NCI-H446 treated with DMSO at 0.1 percent for 48 hours (cell line): ENCODE measurements at places on chromosomes 4 and X.
A peak's percentile ranks its signal among the peaks of the same experiment; 100 is the strongest.

DNA sequence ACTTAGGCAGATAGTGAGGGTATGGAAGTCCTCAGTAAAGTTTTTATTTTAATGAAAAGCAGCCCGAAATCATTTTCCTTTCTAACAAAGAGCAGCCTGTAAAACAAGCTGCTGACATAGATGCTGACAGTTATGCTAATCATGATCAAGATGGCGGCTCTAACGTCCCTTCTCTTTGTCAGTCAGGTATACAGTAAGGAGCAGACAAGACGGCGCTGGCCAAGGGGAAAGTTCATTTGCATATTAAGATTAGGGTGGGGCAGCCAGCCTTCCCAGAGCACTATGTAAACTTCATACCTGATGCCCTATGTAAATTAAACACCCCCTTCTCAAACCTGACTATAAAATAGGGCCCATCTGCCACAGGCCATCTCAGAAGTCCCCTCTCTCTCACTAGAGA is 76.9 kb downstream of the MAGEB10 start:
- no peak for DNase-seq

- DNase-seq, result no peak
These were observed 81.9 kb downstream of the STK32B start for GRCh38 chr4:5133201-5133600.

DNA sequence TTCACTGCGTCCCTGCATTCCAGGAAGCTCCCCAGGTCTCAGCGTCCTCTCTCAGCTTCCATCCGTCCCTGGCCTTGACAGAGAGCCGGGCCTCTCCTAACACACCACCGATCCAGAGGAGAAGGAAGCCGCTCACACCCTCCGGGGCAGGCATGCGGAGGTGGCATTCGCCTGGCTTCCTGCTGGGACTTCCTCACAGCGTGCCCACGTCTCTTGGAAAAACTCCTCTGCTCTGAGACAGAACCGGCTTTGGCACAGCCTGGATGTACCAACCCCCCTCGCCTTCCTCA is 3.2 kb downstream of the CTAG2 start:
- no peak for DNase-seq

- no peak for DNase-seq
These were observed 263.3 kb upstream of the GPRIN3 start for GRCh38 chr4:89570931-89571330.

DNA sequence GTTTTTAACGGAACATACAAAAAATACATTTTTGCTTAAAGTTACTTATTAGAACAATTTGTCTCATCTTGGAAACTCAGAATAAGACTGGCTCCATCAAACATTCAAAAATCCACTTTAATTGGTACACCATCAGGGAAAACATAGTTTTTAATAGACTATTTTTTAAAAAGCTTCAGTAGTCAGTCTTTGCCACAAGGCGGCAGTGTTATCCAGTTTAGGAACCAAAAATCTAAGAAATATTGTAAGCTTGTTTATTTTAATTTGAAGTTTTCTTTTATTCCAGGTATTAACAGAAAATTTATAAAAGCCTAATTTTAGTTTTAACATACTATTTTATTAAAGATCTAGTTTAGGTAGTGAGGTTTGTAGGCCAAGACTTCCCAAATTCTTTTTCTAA is 107.7 kb downstream of the APOOL start:
- no peak for DNase-seq

DNA sequence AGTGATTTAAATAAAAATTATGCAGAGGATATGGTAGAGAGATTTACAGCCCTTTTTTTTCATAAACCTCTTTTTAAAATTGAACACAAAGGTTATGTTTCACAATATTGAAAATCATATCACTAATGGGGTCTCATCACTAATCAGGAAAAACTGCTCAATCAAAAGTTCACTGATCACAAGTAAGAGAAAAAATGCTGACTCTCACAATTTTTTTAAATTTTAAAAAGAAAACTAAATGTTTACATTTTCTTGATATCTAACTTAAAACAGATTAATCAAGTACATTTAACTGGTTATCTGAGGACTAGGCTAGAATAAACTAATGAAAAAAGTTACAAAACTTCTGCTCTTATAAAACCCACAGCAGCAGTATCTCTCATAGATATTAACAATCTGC is 8.5 kb downstream of the LAMTOR3 start:
- no peak for DNase-seq

DNA sequence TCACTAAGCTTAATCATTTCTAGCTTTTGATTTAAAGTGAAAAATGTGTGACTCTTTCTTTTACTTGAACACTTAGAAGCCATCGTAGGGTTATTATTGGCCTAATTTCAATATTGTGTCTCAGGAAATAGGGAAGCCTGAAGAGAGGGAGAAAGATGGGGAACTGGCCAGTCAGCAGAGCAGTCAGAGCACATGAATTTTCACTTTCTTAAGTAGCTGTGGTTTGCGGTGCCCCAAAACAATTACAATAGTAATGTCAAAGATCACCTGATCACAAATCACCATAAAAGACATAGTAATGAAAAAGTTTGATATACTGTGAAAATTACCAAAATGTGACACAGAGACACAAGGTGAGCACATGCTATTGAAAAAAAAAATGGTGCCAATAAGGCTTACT is 45.5 kb downstream of the CENPC start:
- DNase-seq, result no peak

DNA sequence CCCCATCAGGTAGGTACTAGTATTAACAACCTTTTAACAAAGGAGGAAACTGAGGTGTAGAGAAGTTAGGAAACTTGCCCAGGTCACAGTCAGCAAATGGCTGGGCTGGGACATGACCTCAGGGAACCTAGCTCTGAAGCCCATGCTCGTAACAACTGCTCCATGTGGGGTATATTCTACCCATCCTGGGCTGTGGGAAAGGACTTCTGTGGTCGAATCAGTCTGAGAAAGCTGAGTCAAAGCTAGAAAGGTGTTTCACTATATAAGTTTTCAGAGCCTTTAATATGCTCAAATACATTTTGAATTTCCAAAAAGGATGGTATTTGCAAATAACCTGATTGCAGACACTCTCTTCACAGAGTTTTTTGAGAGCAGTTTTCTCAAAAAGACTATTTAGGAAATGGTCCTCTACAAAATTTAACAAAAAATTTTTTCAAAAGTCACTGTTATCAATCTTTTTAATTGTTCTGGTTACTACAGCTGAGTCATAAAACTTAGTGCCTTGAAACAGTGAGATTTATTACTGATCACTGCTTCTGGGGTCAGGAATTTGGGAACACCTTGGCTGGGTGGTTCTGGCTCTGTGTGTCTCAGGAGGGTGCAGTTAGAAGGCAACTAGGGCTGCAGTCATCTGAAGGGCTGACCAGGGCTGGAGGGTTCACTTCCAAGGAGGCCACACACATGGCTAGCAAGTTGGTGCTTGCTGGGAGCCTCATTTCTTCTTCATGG is 53.6 kb downstream of the NSG1 start:
- DNase-seq, result no peak

- peak; percentile 91 for DNase-seq
These were observed 155.8 kb downstream of the RPA4 start for GRCh38 chrX:97039363-97040029.

GRCh38 chrX:8849945-8850344 is 48.8 kb upstream of the FAM9A start:
- no peak for DNase-seq

GRCh38 chrX:152165033-152165743 is 26.8 kb upstream of the MAGEA10 start:
- DNase-seq, result no peak

DNA sequence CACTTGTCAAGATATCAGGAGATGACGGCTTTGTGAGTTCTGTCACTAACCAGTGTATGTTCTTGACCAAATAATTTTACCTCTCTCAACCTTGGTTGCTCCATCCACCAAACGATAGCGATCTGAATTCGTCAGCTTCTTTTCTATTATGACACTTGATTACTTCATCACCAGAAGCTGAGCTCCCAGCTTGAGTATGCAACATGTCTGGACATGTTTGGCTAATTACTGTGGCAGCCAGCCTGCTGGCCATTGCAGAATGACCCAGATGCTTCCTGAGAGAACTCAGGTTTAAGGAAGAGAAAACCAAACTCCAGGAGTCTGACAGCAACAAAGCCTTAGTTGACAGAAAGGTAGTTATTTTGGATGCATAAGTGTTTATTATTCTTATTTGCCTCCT is 46.4 kb upstream of the PARM1 start:
- peak; percentile 70 for DNase-seq

DNA sequence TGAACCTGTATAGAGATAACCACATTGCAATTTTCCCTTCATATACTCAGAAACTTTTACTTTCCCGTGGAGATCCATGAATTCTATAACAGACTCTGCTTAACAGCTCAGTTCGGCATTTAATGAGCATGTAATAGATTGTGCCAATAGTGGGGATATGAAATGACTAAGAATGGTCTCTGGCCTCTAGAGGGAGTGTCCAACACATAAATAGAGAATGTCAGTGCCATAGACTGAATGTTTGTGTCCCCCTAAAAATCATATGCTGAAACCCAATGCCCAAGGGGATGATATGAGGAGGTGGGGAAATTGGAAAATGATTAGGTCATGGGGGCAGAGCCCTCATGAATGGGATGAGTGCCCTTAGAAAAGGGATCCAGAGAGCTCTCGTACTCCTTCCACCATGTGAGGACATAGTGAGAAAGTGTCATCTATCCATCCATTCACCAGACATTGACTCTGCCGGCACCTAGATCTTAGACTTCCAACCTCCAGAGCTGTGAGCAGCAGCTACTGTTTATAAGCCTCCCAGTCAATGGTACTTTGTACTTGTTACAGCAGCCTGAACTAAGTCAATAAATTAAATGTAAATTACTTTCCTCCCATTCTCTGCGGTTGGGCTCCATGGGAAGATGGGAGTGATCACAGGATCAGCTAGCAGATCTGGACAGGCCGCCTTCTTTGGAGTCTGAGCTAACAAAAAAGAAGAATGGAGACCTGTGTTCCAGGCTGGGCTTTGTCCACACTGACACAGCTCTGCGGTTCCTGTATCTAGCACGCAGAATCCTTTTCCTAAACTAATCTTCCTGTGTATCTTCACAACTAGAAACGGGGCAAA is 28.1 kb upstream of the HPSE start:
- no peak for DNase-seq

- DNase-seq, result no peak
These were observed 16.5 kb upstream of the SOX3 start for GRCh38 chrX:140521393-140521792.

GRCh38 chr4:98506462-98507132 is 151.8 kb downstream of the TSPAN5 start:
- DNase-seq, result no peak

DNA sequence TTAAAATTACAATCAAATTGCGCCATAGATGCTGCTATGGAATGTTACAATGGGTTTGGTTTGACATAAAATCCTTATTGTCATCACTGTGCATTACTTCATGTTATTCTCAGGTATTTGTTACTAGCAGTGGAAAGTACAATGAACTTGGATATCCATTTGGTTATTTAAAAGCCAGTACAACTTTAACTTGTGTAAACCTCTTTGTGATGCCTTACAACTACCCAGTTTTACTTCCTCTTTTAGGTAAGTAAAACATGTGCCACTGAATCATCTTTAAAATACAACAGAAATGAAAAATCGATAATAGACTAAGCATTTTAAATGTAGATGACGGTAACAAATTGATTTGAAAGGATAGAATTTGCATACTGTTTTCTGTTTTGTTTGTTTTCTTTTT is 35.6 kb downstream of the INTS6L start:
- no peak for DNase-seq
